H1 (cell line): ENCODE measurements at places on chromosomes 6 and 20.

- peak; percentile 83 for DNase-seq
Observed at GRCh38 chr6:39892490-39893129, 41.7 kb downstream of the MOCS1 start.

DNA sequence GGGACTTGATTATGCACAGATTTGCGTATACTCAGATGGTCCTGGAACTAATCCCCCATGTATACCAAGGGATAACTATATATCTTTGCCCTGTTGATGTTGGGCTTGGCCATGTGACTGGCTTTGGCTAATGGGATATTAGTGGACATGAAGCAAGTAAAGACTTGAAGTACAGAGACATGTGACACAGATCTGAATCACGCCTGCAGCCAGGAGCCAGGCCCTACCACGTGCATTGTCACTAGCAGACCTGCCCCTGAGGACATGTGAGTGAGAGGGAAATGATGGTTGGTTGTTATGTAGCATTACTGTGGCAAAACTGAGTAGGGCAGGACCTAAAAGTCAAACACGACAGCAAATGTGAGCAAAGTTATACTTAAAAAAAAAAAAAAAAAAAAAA lies 155.7 kb downstream of the AKAP7 start:
- no peak for DNase-seq

GRCh38 chr6:152769159-152769558 lies 18.6 kb downstream of the VIP start:
- no peak for DNase-seq

GRCh38 chr6:14290772-14291330 lies 173.3 kb downstream of the CD83 start:
- DNase-seq: no peak

- DNase-seq: no peak
Observed at GRCh38 chr6:109759098-109759955, 68.2 kb downstream of the FIG4 start.

DNA sequence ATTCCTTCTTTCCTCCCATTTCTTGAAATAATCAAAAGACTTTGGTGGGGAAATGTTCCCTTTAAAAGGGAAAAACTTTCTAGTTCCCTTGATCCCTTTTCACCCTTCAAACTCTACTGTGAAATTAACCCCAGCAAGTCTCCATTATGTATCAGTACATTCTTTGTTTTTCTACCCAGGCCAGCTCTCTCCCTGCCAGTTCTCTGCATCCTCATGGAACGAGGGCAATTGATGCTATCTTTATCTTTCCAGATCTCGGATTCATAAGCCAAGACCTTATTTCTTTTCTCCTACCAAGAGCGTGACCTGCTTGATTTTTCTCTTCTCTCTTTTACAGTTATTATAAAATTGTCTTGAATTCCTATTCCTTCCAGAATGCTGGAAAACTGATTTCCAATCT lies 75.8 kb downstream of the ADGRB3 start:
- DNase-seq: no peak

- DNase-seq: no peak
Observed at GRCh38 chr6:2460216-2460745, 214.9 kb upstream of the GMDS start.

GRCh38 chr20:21496452-21496851 lies 17.4 kb downstream of the NKX2-2 start:
- DNase-seq: no peak

GRCh38 chr20:1491860-1492642 lies 831 bp upstream of the SIRPB2 start:
- DNase-seq: no peak

DNA sequence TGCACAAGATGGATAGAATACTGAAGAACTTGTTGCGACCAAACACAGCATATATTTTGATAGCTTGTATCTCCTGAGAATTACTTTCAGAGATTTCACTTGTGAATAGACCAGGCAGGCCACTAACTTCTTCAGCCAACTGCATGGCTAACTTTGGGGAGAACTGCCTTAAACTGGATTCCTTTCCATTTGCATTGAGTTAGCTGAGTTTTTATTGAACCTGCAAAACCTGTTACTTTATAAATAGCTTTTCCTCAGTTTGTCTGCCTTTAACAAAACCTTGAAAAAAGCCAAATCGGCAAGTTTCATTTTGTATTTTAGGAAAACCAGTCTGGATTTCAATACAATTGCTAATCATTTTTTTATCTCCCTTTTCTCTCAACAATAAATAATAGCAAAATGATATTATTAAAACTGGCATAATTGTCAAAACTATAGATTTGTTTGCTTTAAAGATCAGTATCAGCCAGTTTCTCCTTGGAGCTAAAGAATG lies 72.6 kb upstream of the SCGN start:
- no peak for DNase-seq

DNA sequence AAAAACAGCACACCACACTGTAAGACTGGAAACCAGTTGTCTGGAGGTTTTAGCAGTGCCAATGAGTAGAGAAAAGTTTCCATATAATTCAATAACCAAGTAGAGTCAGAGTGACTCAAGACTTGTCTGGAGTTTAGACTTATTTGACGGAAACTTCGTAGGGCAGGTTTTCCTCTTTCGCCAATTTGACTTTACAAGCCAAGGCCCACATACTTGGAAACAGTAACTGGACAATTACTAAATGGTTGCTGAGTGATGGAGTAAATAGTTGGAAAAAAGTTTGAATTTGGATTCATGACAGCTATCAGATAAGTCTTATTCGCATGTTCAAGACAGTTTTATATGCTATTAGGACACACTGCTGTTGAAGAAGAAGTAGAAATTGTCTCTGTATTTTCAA lies 48.1 kb upstream of the CTAGE9 start:
- DNase-seq: no peak

DNA sequence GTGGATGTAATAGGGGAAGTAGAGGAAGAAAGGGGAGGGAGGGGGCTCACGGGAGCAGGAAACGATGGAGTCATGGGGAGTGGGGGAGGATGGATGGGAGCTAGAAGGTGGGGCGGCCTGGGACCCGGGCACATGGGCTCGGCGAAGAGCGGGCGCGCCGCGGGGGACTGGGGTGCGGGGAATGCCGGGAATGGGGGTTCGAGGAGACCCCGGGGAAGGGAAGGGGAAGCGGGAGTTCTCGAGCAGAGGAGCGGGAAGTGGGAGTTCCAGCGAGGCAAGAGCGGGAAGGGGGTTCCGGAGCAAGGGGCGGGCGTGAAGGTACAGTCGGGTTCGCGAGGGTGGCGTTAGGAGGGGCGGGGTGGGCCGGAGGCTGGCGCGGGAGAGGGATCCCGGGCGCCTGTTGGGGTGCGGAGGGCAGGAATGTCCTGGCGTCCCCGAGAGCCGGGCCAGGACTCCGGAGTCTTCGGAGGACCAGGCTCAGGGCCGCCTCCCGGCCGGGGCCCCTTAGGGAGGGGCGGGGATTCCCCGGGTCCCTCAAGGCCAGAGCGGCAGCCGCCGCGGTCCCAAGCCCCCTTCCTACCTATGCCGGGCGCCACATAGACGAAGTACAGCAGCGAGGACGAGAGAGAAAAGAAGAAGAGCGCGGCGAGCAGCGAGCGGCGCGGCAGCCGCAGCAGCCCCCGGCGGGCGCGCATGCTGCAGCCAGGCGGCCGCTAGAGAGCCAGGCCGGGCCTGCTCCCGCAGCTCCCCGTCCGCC lies 504 bp downstream of the B4GALT5 start:
- DNase-seq: no peak

- no peak for DNase-seq
Observed at GRCh38 chr6:21947731-21948386, 349.0 kb downstream of the PRL start.

- DNase-seq: no peak
Observed at GRCh38 chr6:6738922-6739716, 150.6 kb downstream of the LY86 start.

DNA sequence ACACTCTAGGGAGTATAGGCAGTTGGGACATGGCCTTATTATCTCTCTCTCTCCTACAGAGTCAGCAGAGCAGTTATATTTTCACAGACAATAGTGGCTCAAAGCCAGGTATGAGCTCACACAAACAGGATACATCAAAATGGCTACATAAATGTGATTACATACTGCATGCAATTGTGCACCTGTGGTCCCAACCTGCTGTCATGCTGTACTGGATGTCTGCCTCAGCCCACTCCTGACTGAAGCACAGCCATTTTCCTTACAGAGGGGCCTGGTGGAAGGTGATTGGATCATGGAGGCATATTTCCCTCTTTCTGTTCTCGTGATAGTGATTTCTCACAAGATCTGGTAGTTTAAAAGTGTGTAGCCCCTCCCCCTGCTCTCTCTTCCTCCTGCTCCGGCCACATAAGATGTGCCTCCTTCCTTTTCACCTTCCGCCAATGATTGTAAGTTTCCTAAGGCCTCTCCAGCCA lies 37.0 kb upstream of the SAMHD1 start:
- DNase-seq: no peak

GRCh38 chr20:3632311-3633004 lies 30.7 kb downstream of the GFRA4 start:
- no peak for DNase-seq

DNA sequence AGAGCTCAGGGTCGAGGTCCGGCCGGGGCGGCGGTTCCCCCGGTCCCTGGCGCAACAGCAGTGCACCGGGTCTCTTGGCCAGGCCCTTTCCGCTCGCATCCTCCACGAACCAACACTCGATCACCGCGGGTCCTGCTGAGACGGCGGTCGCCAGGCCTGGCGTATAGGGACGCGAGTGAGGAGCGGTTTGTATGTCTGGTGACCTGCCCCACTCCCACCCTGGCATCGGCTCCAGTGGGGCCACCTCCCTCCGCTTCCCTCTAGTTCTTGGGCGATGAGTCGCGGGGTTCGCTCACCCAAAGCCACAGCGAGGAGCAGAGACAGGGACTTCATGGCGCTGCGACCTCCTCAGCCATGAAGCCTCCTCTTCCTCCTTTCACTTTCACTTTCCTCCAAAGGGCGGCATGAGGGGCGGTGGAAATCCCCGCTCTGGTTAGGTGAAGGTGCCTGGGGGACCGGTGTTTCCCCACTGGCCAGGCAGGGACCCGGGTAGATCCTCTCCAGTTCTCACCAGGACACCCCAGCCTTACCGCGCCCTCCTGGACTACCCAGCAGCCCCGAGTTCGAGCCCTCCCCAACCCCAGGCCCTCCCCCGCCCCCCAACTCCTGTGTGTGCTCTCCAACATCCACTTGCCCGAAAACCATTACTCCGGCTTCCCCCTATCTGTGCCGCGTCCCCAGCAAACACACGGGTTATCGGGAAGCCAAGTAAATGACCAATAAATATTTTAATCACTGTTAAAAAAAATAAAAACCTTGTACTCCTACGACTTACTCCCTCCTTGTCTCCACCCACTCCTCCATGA lies at the start of gene TAPBP:
TSS of gene TAPBP (minus strand) at position 370 of the 806 bp plus-strand sequence. CDS start at position 333, 37 bp downstream.
- no peak for DNase-seq

DNA sequence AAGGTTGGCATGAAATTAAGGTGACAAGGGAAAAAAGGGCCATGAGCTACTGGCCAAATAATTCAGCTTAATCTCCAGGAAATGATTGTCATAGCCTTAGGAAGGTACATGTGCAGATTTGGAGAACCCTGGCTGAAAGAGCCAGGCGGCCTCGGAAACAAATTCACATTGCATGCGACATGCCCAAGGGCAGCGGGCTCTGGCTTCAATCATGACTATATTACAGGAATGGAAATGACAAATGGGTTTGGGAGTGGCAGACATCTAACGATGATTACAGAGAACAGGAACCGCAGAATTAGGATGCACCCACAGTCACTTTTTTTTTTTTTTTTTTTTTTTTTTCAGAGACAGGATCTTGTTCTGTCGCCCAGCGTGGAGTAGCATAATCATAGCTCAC lies 112.4 kb upstream of the SALL4 start:
- DNase-seq: no peak

- DNase-seq: no peak
Observed at GRCh38 chr20:9756660-9757059, 82.2 kb downstream of the PAK5 start.

DNA sequence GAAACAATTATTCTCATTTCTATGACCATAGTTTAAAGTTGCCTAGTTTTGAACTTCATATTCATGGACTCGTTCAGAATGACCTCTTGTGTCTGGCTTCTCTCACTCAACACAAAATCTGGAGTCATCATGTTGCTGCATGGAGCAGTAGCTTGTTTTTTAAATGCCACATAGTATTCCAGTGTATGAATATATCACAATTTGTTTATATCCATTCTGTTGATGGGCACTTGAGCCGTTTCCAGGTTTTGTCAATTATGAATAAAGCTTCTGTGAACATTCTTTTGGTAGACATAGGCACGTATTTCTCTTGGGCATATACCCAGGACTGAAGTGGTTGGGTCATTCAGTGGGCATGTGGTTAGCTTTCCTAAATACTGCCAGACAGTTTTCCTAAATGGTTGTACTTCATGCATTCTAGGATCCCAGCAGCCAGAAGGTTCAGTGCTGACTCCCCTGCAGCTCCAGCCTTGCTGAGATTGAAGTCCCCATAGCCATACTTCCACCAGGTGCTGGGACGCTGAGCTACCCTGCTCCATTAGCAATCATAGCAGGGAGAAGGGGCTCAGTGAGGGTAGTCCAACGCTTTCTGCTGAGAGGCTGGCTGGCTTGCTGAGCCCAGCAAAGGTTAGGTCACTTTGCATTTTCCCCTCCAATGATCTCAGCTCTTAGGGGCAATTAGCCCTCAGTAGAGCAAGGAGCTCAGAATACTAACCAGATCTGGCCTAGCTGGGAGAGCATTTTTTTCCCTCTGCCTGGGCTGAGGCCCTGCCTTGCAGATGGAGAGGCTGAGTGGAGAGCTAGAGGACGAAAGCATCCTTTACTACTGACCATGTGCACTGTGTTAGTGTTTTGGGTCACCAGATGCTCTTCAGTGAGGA lies 35.7 kb upstream of the CTNNBL1 start:
- no peak for DNase-seq

GRCh38 chr6:44250067-44250717 lies 3.3 kb downstream of the HSP90AB1 start:
- DNase-seq: no peak

GRCh38 chr6:164741938-164742451 lies 567.4 kb downstream of the C6orf118 start:
- no peak for DNase-seq

DNA sequence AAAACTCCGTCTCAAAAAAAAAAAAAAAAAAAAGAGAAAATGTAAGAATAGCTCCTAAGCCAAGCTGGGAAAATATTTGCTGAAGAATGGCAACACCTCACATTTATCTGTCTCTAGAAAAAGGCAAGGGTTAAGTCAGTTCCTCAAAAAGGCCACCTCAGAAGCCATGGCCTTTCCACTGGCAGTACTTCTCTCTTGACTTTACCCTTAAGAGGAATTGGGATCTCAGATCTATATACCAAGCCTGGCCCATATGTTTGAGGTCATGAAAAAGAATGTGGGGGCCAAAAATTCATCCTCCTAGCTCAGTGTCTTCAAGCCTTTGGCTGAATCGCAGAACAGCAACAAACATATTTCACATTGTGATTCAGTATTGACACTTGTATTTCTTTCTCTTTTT lies 10.9 kb upstream of the NCOA3 start:
- no peak for DNase-seq

- no peak for DNase-seq
Observed at GRCh38 chr6:28875191-28875747, 48.5 kb downstream of the TRIM27 start.

- peak; percentile 34 for DNase-seq
Observed at GRCh38 chr20:25282034-25282781, 34.3 kb downstream of the PYGB start.

DNA sequence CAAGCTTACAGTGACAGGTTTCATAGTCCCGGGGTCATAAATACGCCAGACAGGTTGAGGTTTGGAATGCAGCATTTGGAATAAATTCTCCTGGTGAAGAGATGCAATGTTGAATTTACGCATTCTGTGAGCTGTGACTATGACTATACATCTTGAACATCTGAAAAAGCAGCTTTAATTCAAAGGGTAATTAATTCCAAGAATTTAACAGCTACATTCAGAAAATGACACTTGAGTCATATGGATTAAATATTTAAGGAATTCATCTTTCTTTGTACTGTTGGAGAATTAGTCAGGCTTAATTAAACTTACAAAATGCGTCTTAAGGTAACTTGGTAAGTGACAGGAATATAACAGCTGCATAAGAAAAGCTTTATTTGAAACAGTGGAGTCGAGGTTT lies 74.7 kb downstream of the ESR1 start:
- no peak for DNase-seq
